ENCODE measurements at places on chromosomes 5 and 9.
A peak's percentile ranks its signal among the peaks of the same experiment; 100 is the strongest.

GRCh38 chr9:124710766-124711165, 60.3 kb downstream of the NR6A1 start:
- no peak for DNase-seq

DNA sequence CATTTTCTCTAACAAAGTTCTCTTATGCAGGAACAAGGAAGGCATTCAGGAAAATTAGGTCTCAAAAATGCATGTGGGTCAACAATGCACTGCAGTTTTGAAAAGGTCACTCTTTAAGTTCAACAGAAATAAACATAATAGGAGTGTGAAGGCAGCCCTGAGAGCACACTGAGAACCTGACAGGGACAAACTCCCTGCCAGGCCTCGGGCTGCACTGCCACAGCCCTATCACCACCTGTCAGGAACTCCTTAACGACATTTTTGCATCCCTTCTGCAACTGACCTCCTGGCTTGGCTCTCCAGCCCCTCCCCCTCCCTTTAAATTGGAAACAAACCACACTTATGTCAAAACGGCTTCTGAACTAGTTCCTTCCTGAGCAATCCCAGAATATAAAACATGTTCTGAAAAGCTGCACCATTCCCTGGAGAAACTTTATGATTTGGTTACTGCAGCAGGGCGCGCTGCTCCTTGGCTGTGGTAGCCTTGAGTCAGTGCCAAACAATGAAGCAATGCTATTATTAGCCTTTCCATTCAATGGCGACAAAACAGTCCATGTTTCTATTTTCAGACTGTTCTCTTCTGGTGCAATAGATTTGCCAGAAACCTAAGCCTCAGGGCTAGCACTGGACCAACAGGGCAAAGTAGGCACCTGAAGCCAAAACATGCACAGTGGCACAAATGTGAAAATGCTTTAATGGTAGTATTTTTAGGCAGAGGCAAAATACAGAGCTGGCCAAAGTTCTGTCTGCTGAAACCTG, 160.1 kb upstream of the ZNF608 start:
- peak; percentile 64 for DNase-seq

DNA sequence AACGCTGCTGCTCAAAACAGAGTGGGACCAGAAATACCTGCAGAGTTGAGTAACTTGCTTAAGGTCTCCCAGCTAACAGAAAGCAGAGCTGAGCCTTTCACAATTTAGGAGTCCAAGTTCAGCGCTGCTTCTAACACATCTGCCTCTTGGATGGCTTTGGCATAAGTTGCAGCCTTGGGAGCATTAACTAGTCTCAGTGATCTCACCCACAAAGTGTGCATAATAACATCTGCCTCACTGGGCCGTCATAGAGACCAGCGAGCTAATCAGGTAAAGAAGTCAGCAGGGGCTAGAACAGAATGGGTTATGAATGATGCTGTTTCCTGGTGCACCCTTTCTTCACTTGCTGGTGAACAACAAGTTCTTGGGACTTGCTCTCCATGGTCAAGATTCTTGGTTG, 36.5 kb downstream of the WWC1 start:
- peak; percentile 26 for DNase-seq

DNA sequence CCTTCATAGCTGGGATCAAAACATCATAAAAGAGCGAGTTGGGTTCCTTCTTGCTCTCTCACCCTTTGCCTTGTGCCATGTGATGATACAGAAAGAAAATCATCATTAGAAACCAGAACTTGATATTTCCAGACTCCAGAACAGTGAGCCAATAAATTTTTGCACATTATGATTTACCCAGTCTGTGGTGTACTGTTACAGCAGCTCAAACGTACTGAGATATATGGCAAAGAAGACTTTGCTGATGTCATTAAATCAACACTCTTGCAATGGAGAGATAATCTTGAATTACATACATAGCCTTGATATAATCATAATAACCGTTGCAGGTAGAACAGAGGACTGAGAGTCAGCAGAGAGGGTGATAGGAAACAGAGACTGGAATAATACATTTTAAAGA, 1271.6 kb downstream of the CDH12 start:
- no peak for DNase-seq

DNA sequence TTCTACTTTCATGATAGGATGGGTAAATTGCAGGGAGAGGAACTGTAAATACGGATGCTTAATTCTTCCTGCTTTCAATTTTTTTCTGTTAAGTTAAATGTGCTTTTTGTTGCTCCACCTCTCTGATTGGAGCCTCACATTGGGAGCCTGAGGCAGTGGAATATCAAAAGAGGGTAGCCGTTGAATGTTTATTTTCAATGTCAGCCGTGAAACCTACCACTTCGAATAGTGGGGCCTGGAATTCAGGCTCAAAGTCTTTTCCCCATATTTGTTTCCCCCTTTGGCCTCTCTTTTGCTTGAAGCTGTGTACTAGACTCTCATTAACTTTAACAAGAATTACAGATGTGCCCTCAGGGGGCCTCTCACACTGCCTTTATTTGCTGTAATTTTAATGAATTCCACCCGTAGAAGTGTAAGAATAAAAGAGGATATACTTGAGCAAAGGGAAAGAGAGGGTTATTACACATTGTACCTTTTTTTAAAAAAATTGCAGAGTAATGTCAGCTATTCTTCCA, 29.0 kb downstream of the PSAT1 start:
- no peak for DNase-seq

DNA sequence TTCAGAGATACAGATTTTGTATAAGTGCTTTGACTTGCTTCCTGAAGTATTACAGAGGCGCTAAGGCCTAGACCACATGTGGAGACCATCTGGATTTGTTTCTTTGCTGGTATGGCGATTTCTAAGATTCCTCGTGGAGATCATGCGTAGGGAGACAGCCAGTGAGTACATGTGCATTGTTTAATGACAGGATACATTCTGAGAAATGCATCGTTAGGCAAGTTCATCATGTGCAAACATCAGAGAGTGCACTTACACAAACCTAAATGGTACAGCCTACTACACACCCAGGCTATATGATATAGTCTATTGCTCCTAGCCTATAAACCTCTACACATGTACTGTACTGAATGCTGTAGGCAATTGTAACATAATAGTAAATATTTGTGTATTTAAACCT, 16.5 kb upstream of the CEP120 start:
- peak; percentile 13 for DNase-seq

DNA sequence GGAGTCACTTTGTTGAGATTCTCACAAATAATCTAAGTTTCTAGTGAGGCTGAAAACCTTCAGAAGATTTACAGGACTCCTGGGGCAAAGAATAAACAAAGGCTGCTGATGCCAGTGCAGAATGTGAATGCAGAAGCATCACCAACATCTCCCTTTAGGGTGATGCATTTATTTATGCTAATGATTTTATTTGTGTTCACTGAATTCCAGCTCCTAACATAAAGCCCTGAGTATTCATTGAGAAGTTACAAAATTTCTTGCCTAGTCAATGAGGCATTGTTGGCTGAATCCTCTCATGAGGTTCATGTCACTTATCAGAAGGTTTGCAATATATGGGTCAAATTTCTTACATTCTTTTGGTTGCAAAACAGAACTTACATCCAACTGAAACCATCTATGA, 70.0 kb downstream of the GRIN3A start:
- DNase-seq: no peak

DNA sequence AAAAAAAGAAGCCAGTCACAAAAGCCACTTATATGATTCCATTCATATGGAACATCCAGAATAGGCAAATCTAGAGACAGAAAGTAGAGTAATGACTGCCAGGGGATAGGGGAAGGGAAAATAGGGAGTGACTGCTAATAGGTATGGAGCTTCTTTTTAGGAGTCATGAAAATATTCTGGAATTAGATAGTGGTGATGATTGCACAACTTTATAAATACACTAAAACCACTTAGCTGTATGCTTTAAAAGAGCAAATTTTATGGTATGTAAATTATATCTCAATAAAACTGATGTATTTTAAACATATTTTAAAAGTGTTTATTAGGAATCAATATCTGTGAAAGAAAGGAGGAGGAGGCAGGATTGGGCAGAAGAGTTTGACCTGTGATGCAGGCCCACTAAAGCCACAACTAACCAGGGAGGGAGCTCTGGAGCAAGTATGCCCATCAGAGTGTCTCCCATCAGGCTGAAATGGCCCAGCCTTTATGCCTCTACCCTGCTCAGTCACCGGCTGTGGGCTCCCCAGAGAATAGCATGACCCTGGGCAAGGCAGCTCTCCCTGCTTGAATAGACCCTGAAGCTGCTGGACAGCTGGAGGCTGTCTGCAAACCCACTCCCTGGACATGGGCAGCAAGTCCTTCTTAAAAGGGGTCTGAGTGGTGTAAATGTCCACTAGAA, 96.0 kb upstream of the SLC44A1 start:
- DNase-seq: no peak

- peak; percentile 45 for DNase-seq
Measured at GRCh38 chr5:73911761-73912393, 285.9 kb downstream of the ARHGEF28 start.

GRCh38 chr5:59169081-59169767, 586.3 kb downstream of the RAB3C start:
- DNase-seq: no peak

GRCh38 chr5:80250801-80251200, 5.0 kb downstream of the SERINC5 start:
- DNase-seq: no peak

DNA sequence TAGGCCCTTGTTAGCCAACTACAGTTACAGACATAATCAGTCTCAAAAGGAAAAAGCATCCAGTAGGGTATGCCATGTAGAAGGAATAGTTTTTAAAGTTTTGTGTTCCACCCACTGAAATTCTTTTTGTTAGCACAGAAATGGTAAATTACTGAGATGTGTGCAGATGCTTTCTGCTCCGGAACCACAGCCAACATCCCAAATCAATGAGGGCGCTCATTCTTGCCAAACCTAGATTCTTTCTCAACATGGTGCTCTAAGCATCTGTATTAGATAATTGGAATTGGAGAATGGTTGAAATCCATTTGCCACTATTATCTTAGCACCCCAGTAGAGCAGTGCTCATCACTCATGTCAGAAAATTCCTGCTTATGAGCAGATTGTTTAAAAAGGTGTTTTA, 127.8 kb downstream of the SEC61B start:
- DNase-seq: no peak

DNA sequence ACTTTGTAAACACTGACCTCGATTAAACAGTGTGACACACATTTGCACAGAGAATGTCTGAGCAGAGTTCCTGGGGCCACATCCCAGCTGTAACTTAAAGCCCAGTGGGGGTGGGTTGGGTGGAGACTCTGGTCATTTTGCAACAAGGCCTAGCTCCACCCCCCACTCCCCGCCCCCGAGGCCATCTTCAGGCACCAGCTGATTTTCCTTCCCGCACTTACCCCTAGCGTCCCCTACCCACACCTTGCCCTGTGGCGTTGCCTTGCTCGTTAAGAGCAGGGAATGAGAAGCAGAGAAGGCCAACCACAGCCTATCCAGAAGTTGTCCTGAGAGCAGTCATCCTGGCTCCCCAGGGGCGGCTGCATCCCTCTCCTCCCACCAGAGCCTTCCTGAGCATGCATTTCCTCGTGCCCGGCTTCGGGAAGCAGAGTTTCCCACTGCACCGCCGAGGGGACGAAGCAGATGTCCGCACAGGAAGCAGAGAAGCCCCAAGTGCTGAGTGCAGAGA, 101.7 kb upstream of the SARDH start:
- DNase-seq: no peak

Measured in GM04504 (cell line).